ENCODE measurements at places on chromosomes 7 and 10.
A peak's percentile ranks its signal among the peaks of the same experiment; 100 is the strongest.

DNA sequence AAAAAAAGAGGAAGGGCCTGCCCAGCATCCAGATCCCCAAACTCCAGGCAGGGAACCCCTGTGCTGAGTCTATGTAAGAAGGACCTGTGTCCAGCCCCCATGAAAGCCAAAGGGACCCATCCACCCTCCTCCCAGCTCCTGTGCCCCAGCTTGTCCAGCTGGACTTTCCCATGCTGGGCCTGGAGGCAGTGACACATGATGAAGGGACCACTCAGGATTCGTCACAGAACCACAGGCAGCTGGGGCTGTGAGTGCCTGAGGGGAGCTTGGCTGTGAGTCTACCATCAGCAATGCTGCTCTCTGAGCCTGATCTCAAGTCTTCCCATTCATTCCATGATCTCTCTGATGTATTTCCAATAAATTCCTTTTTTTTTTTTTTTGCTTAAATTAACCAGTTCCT is 36.2 kb upstream of the MNX1 start:
- peak; percentile 4 for DNase-seq

GRCh38 chr7:132799081-132799413 is 222.8 kb upstream of the PLXNA4 start:
- no peak for DNase-seq

DNA sequence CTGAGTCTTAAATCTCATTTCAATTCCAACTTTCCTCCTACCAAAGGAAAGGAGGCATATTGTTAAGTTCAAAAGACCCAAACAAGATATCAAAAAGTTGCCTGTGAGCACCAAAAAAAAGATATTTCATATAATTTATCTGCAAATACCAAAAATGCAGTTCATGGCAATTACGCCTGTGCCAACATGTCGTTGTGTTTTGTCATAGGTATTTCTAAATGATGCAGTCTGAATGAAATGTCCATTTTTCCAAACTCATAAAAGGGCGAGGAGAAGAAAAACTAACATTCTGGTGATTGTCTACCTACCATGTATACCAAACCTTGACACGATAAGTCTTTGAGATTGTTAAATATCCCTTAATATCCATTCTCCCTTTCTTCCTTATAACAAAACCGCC is 109.8 kb downstream of the SGMS1 start:
- DNase-seq, result no peak

DNA sequence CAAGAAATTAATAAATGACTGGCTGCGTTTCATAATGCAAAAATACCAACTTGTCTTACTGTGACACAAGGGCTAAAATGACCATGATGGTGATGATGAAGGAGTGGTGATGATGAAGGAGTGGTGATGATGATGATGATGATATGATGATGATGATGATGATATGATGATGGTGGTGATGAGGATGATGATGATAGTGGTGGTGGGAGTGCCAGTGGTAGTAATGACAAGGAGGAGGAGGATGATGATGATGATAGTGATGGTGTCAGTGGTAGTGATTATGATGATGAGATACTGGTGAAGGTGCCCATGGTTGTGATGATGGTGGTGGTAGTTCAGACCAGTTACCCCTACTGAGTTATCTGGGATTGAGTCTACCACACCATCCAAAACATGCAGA is 265.9 kb downstream of the FGFR2 start:
- no peak for DNase-seq

GRCh38 chr7:113452245-113452644 is 333.9 kb upstream of the SMIM30 start:
- no peak for DNase-seq

DNA sequence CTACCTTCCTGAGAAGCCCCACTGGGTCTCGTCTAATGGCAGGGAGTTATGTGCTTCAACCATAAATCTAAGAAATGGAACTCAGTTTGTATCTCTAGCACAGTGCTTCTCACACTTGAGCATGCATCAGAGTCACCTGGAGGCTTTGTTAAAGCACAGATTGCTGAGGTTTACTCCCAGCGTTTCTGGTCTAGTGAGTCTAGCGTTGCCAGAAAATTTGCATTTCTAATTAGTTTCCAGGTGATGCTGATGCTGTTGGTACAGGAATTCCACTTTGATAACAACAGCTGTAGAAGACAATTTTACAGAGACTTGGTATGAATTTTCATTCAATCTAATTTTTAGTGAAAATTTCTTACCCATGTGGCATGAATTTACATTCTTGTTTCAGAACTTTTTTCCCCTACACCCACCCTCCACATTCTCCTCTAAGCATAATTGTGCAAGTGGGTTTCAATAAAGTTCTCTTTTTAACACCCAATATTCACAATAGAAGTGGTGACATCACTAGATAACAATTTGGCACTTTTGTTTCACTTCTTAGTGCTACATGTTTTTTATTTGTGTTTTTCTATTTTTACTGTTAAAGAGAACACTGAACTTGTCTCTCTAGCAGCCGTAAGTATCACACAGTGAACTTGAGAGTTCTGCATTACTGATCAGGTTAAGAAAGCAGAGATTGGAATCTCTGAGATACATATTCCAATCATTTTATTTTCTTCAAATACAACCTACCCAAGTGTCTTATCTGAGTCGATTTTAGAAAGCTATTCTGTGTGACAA is 48.4 kb upstream of the BET1 start:
- DNase-seq, result no peak

DNA sequence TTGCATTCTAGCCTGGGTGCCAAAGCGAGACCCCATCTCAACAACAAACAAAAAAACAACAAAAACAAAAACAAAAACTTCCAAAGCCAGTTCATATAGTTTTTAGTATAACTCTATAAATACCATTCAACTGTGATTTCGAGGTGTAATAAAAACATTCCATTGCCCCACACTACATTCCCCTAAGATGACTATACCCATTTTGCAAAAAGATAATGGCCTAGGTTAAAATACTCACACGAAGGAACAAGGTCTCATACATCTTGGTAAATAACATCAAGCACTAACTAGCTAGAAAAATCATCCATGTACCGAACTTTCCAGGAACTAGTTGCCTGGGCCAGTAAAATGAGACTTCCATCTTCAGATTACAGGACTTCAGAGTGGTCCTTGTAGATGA is 55.4 kb downstream of the GLI3 start:
- no peak for DNase-seq

GRCh38 chr7:149625340-149625946 is 127.8 kb upstream of the ZNF746 start:
- peak; percentile 47 for DNase-seq

- DNase-seq, result no peak
These were observed 138.5 kb downstream of the NPY start for GRCh38 chr7:24422441-24423010.
